Kidney (tissue), 22 donors: ENCODE measurements at places on chromosomes 5 and 9. TPM values are rescaled to one million over a fixed set of nuclear protein-coding genes. Genes with fewer than 3 reads are reported as not detected.

The PCAT7 gene
- 0.28 TPM for total RNA-seq

DNA sequence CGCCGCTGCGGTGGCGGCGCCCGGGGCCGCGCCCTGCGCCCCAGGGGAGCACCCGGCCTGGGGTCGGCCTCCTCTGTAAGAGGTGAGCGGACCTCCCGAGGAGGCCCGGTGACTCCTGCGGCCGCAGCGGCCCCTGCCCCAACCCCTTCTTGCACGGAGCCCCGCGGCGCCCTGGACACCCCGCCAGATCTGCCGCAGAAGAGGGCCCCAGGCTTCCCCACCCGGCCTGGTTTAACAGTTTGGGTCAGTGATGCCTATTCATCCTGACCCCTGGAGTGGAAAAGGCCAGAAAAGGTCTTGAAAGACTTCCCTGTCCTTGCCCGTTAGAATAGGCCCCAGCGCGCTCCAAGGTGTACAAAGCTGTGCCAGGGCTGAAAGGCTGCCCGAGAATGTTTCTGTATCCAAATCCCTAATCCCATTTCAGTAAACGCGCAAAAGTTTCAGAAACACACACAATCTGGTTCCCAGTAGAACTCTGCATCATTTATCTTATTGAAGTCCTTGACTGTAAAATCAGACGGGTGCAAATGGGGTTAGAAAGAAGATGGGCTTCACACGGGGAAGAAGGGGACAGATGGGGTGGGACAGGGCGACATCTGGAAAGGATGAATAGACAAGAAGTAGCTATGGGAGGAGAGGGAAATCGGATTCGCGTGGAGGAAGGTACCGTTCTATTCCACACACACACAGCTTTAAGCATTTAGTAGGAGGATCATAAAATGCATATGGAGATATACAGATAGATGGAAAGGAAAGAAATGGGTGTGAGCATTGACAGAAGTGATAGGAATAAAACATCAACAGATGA lies 1.1 kb upstream of the SSBP2 start:
- peak overlapping the region; percentile 92 for H3K27ac ChIP-seq
- no peaks in the 10 kb centered on the region for H3K27me3 ChIP-seq
- peak; percentile 55 for DNase-seq
- no peaks in the 10 kb centered on the region for H3K36me3 ChIP-seq
- peaks cover 13% of the 10 kb centered on the region for H3K4me1 ChIP-seq

GRCh38 chr5:34452170-34452828 lies 203.8 kb upstream of the RAI14 start:
- no peak for DNase-seq
- H3K36me3 ChIP-seq, result no peaks in the 10 kb centered on the region

DNA sequence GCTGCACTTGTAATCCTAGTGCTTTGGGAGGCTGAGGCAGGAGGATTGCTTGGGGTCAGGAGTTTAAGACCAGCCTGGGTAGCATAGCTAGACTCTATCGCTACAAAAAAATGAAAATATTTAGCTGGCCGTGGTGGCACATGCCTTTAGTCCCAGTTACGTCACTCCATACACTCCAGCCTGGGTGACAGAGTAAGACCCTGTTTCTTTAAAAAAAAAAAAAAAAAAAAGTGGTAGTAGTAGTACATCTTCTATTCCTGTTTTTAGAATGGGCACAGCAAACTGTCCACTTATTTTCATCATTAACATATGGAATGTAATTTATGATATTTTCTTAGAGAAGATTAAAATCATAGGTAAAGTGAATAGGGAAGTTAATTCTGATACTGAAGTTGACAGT lies 48.2 kb downstream of the TRIO start:
- H3K27me3 ChIP-seq, result no peaks in the 10 kb centered on the region
- H3K4me3 ChIP-seq, result no peak overlapping the region
- peaks cover 5% of the 10 kb centered on the region for H3K4me1 ChIP-seq
- DNase-seq, result no peak

The TRIM36 gene
- 1.8 TPM for total RNA-seq

DNA sequence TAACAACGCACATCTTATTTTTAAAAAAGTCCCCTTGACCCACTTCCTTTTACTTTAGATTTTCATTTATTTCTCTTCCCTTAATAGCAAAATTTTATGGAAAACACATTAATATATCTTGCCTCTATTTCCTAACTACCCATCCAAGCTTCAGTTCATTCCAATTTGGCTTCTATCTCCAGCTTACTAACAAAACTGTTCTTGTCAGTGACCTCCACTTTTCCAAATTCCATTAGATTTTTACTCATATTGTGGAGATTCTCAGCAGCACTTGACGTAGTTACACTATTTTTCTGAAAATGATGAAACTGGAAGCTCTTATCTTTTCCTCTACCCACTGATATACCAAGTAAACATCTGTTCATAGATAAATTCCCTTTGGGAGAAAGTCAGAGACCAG lies 46.5 kb upstream of the ADAMTS19 start:
- H3K27me3 ChIP-seq, result no peaks in the 10 kb centered on the region
- DNase-seq, result no peak
- H3K27ac ChIP-seq, result no peak overlapping the region
- H3K4me1 ChIP-seq, result no peaks in the 10 kb centered on the region

The MAST4 gene
- total RNA-seq, result 31.4 TPM

GRCh38 chr5:146388386-146388785 lies 49.7 kb downstream of the POU4F3 start:
- no peaks in the 10 kb centered on the region for H3K4me1 ChIP-seq
- no peak overlapping the region for H3K4me3 ChIP-seq
- H3K27me3 ChIP-seq, result no peaks in the 10 kb centered on the region
- H3K36me3 ChIP-seq, result no peaks in the 10 kb centered on the region

The NDST1 gene
- 60.7 TPM for total RNA-seq

GRCh38 chr5:10457682-10458574 lies 16.2 kb downstream of the ROPN1L start:
- no peak for DNase-seq
- no peaks in the 10 kb centered on the region for H3K36me3 ChIP-seq
- H3K4me3 ChIP-seq, result no peak overlapping the region
- no peaks in the 10 kb centered on the region for H3K27me3 ChIP-seq
- no peaks in the 10 kb centered on the region for H3K4me1 ChIP-seq
- H3K27ac ChIP-seq, result peak overlapping the region; percentile 34

The DOLK gene
- total RNA-seq, result 13.9 TPM

The PARP8 gene
- total RNA-seq, result 42.5 TPM

DNA sequence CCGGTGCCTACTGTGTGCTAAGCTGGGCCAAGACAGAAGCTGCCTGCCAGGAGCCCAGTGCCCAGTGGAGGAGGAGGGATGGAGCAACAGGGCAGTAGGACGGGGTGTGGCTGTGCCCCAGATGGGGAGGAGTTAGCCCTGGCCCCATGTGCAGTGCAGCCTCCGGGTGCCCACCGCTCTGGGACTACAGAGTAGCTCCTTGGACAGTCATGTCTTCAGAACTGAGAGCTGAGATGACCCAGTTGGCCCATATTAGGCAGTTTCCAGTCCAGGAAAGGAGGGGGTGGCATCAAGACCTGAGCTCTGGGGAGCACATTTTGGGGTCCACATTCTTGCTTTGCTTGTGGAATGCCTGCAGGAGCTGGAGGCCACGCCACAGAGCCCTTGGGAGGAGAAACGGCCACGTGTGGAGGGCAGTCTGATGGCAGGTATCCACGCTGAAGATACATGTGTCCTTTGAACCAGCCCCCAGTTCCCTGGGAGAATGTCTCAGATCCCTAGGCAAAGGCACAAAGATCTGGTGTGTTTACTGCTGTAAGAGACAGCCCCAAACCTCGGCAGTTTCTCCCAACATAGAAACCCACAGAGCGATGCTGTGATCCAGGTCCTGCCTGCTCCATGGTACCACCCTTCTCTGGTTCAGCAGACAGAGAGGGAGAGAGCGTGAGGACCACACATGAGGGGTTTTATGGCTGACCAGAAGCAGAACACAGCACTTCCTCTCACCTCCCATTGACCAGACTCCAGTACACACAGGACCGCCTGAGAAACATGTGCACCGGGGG lies 46.8 kb upstream of the FCN1 start:
- H3K27me3 ChIP-seq, result no peaks in the 10 kb centered on the region
- H3K27ac ChIP-seq, result no peak overlapping the region
- H3K4me3 ChIP-seq, result no peak overlapping the region
- H3K4me1 ChIP-seq, result no peaks in the 10 kb centered on the region

The OR13C3 gene
- total RNA-seq, result not detected

DNA sequence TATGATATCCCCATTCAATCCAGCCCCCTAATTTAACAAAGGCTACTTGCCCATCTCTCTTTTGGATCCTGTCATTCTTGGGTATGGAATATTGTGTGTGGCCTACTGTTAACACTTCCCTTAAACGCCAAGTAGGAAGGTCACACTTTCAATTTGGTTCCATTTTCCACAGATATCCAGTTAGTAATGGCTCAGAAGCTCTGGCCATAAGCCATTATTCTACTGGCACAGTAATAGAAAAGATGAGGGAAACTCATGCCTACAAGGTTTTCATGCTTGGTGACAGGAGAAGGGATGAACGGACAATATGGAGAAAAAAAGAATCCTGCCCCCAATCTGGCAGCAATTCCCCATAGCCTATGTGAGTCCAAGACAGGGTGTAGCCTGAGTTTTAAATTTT lies 227.6 kb downstream of the CRB2 start:
- no peak overlapping the region for H3K4me3 ChIP-seq
- no peak for DNase-seq
- no peaks in the 10 kb centered on the region for H3K4me1 ChIP-seq
- H3K27ac ChIP-seq, result no peak overlapping the region
- H3K36me3 ChIP-seq, result no peaks in the 10 kb centered on the region

The KIF4B gene
- not detected for total RNA-seq

The STC2 gene
- 2.7 TPM for total RNA-seq

DNA sequence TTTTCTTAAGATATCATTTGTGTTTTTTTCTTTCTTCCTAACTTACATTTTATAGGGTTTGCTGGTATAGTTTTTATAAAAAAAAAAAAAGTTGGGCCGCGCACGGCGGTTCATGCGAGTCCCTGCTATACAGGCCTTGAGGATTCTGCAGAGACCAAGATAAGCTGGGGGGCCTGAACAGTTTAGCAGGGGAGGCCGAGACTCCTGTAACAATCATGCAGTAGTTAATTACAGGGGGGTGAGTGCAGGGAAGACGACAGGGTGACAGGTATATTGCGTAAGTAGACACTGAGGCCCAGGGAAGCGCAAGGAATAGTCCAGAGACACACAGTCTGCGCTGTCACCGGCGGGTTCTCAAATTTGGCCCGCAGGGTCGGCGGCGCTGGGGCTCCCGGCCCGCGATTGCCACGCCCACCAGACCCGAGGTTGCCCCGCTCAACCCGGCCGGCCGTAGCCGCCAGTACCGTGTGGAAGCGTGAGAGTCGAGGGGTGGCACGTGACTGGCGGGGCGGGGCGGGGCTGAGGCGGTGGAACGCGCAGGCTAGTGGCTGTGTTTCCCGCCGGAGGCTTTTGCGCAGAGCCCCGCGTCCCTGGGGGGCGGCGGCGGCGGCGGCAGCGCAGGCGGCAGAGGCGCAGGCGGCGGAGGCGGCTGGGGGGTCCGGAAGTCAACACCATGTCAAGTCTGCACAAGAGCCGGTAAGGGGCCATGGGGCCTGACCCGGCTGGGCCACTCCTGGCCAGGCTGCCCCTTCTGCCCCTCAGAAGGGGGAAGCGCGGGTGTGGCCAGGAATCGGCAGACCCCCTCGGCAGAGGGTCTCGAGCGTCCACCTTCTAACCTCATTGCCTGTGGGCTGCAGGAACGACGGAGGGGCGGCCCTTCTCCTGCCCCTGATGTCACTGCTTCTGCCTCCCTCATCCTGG lies at the start of gene TBC1D13:
Gene TBC1D13 (plus strand): TSS at position 573 of the 921 bp plus-strand sequence. CDS start 101 bp downstream, at position 674.
- peak within 1 kb of the TSS; percentile 80 for H3K4me3 ChIP-seq
- H3K27ac ChIP-seq, result peak within 1 kb of the TSS; percentile 83
- no peaks in the 10 kb centered on the region for H3K4me1 ChIP-seq
- peak; percentile 92 for DNase-seq
- no peaks in the 10 kb centered on the region for H3K27me3 ChIP-seq

DNA sequence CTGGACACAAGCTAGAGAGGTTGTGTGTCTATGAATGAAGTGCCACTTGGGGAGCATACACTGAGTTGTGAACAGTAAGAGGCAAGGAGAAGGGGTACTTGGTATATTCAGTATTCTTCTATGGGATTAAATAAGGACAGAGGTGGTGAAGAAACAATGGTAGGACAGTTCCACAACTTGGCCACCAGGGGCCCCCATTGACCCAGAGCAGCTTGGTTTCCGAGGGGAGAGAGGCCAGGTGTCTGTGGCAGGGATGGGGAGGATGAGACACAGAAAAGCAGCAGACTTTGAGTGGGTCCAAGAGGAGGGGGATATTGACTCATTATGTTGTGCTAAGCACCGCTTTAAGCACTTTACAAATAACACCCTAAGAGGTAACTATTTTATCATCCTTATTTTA lies 220.6 kb downstream of the MELK start:
- no peaks in the 10 kb centered on the region for H3K36me3 ChIP-seq
- no peaks in the 10 kb centered on the region for H3K4me1 ChIP-seq
- no peaks in the 10 kb centered on the region for H3K27me3 ChIP-seq
- no peak overlapping the region for H3K4me3 ChIP-seq

DNA sequence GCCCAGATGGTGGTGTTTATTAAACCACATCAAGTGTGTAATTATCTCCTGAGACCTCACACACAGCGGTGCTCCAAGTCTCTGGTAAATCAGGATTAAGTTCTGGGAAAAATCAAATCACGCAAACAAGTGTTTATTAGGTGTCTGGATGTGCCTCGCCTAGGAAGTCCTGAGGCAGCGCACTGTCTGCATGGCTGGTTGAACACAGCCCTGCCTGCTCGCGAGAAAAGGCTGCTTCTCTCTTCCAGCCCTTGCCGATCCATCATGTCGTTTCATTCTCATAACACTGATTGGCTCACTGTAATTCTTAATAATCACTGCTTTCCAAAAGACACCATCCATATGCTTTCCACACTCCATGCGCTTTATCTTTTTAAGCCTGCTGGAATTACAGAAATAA lies 229.6 kb upstream of the DAP start:
- no peaks in the 10 kb centered on the region for H3K36me3 ChIP-seq
- DNase-seq, result no peak
- no peaks in the 10 kb centered on the region for H3K4me1 ChIP-seq
- H3K27me3 ChIP-seq, result no peaks in the 10 kb centered on the region
- no peak overlapping the region for H3K27ac ChIP-seq
- no peak overlapping the region for H3K4me3 ChIP-seq

The FSD1L gene
- 13.2 TPM for total RNA-seq

- DNase-seq, result no peak
- no peaks in the 10 kb centered on the region for H3K36me3 ChIP-seq
- H3K27ac ChIP-seq, result no peak overlapping the region
- H3K27me3 ChIP-seq, result no peaks in the 10 kb centered on the region
Observed at GRCh38 chr5:141772281-141772680, 90.3 kb upstream of the ARAP3 start.

DNA sequence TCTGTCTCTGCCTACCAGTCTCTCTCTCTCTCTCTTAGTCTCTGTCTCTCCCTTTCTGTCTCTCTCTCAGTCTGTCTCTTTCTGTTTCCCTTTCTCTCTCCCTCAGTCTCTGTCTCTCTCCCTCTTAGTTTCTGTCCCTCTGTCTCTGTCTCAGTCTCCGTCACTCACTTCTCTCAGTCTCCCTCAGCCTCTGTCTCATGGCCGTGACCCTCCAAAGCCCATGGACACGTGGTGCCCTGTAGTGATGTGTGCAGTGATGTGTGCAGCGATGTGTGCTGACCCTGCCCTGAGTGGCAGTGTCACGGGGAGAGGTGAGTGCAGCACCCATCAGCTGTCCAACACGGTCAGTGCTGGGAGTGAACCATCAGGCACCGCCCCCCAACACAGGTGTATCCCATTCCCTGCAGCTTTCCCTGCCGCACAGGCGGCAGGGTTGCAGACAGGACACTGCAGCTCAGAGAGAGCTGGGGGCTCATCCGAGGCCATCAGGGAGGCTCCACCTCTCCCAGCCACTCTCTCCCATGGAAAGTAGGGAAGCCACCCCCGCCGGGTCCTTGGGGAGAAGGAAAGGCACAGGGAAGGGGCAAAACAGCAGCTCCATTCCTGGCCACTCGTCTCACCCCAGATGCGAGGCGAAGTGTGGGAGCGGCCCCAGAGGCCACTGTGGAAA lies 794 bp upstream of the LRRC14B start:
- H3K4me1 ChIP-seq, result peaks cover 3% of the 10 kb centered on the region
- H3K27me3 ChIP-seq, result no peaks in the 10 kb centered on the region
- no peaks in the 10 kb centered on the region for H3K36me3 ChIP-seq
- H3K4me3 ChIP-seq, result no peak overlapping the region
